ENCODE measurements at places on chromosomes 2 and 18.

DNA sequence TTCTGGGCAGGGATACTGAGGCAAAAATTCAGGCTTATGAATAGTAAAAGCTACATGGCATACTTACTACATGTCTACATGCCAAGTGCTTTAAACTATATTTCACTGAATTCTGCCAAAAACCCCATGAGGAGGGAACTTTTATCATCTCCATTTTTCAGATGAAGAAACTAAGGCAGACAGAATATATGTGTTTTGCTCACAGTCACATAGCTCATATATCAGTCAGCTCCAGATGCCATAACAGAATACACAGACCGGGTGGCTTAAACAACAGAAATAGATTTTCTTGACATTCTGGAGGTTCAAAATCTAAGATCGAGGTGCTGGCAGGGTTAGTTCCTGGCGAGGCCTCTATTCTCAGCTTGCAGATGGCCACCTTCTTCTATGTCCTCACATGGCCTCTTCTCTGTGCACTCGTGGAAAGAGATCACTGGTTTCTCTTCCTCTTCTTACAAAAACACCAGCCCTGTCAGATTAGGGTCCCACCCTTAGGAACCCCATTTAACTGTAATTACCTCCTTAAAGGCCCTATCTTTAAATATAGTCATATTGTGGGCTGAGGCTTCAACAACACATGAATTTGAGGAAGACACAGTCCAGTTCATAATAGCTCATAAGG, 27.1 kb upstream of the CREB1 start:
- no peak for ATAC-seq

DNA sequence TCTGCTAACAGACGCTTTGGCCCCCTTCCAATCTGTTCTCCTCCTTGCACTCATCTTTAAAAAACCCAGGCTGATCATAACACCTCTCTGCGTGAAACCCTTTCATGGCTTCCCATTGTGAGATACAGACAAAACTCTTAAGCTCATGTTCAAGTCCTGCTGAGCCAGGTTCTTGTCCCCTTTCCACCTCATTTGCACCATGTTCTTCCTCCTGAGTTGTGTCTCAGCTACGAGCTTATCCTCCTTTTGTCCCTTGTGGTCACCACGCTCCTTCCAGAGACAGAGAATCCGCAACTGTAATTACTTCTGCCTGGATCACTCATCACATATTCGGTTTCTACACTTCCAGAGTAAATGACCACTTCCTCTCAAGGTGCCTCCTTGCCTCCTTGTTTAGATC, 238.8 kb downstream of the ACTR3 start:
- no peak for ATAC-seq

- ATAC-seq: no peak
These were observed 204.9 kb upstream of the CYRIA start for GRCh38 chr2:16870491-16871076.

- no peak for ATAC-seq
These were observed 469.9 kb upstream of the NRP2 start for GRCh38 chr2:205212357-205212756.

DNA sequence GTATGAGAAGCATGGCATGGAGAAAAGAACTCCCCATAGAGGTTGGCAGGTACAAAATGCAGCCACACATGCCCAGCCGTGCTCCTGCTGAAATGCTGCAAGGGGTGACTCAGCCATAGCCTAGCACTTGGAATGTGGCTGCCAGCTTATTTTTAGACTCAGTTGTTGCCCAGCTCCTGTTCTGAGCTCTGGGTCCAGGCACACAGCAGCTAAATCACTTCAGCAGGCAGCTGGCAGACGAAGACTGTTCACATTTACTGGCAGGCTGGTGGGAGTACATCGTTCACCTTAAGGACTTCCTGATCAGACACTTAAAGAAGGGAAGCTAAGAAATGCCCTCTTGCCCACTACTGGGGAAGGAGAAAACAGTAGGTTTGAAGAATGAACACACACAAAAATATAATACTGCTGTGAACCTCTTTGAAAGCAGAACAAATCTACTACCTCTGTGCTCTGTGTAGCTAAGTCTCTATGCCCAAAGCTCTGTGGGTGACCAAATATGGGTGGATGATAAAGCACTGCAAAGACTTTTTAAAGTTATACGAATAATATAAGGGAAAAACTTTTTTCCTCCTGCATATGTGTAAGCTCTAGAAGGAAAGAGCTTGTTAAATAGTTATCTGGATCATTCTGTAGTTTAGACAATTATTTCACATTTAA, 146.1 kb downstream of the LNPK start:
- peak; percentile 98 for ATAC-seq

GRCh38 chr2:215052404-215052803, 86.0 kb downstream of the ABCA12 start:
- ATAC-seq: no peak

DNA sequence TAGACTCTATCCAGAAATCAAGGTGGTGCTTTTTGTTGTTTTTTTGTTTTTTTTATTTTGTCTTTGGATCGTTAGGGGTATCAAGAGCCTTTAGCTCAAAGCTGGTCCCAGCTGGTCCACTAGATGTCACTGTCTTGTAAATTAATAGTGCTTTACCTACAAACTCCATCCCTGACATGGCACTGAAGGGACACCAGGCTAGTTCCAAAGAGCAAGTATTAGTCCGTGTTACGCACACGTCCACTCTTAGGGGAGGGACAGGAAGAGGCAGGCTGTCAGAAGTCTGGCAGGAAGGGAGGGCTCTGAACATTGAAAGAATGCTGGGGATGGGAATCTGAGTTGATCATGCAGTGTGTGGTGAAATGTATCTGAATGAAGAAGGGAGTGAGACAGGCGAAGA, 85.9 kb upstream of the CCBE1 start:
- ATAC-seq: peak; percentile 80

GRCh38 chr2:109194620-109194937, 65.6 kb downstream of the SH3RF3 start:
- ATAC-seq: no peak

DNA sequence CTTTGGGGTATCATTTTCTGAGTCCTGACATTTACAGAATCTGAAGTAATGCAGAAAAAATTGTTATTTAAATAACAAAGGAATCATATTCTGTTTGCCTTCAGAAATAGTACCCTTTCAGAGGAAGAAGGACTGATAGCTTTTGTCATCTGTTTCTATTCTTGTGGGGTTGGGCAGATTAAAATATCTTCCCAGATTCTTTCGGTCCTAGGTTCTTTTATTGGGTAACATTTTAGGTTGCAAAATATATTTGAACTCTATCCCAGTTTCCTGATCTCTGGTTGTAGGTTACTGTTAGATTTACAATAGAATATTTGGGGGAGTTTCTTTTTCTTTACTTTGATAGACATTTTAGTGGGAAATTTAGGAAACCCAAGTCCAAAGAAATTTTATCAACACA, 550.5 kb downstream of the SPAG16 start:
- no peak for ATAC-seq

DNA sequence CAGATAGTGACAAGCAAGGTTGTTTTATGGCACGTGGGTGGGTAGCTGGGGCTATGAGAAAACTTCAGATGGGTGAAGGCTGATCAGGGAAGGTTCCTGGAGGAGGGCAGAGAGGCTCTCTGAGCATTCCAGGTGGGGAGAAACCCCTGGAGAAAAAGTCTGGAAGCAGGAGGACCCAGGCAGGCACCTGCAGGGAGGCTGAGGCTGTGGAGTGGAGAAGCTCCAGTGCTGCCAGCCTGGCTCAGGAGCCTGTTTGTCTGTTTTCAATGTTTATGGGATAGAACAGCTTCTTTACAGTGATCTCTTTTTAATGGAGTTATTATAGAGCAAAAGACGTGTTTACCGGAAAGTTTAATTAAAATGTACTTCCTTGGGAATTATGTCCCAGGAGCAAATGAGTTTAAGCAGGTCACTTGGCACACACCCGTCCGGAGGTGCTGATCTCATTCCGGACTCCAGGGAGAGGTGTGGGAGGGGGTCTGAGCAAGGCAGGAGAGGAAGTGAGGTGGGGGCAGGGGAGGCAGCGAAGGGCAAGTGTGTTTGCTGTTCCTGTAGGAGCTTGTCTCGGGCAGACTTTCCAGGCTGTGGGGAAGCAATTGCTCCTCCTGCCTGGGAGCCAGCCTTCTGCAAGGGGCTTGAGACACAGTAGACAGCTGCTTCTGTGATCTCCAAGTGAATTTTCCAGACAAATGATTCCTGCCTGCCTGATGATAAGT, 239.5 kb downstream of the MYCN start:
- ATAC-seq: no peak

DNA sequence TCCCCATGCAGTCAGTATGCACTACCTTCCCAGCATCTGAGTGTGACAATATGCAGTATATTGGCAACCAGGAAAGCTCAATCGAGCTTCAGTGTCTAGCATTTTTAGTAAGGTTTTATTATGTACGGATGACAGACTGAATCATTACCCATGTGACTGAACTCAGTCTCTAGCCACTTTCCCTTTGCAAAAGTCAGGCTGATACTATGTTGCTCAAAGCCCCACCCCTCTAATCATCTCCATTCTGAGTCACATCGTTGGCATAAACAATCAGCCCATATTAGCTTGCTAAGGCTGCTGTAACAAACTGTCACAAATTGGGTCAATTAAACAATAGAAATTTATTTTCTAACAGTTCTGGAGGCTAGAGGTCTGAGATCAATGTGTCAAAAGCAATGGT, 25.8 kb upstream of the SRD5A2 start:
- ATAC-seq: no peak

DNA sequence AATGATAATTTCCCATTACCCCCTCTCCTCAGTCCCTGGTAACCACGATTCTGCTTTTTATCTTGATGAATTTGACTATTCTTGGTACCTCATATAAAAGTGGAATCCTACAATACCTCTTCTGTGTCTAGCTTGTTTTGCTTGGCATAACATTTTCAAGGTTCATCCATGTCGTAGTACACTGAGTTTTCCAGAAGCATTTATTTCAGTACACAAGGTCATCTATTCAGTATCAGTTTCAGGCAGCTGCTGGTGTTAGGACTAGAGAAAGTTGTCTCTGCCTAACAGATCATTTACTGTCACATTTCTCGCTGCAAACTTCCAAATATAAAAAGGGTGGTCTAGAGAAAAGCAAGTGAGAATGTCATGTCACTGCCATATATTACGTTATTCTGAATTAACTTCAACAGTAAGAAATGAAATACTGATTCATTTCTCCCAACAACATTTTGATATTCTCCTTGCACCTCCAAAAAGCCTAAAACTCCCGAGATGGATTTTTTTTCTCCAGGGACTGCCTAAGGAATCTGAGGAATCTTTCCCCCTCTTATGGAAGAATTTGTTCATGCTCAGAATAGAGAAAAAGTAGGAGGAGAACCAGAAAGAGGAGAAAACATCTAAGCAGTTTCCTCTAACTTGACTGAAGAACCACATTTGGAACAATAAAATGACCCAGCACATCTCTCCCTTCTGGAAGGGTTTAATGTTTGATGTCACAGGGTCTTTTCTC, 36.0 kb downstream of the CDK15 start:
- ATAC-seq: no peak

GRCh38 chr2:218557941-218558340, 10.2 kb downstream of the USP37 start:
- ATAC-seq: no peak

DNA sequence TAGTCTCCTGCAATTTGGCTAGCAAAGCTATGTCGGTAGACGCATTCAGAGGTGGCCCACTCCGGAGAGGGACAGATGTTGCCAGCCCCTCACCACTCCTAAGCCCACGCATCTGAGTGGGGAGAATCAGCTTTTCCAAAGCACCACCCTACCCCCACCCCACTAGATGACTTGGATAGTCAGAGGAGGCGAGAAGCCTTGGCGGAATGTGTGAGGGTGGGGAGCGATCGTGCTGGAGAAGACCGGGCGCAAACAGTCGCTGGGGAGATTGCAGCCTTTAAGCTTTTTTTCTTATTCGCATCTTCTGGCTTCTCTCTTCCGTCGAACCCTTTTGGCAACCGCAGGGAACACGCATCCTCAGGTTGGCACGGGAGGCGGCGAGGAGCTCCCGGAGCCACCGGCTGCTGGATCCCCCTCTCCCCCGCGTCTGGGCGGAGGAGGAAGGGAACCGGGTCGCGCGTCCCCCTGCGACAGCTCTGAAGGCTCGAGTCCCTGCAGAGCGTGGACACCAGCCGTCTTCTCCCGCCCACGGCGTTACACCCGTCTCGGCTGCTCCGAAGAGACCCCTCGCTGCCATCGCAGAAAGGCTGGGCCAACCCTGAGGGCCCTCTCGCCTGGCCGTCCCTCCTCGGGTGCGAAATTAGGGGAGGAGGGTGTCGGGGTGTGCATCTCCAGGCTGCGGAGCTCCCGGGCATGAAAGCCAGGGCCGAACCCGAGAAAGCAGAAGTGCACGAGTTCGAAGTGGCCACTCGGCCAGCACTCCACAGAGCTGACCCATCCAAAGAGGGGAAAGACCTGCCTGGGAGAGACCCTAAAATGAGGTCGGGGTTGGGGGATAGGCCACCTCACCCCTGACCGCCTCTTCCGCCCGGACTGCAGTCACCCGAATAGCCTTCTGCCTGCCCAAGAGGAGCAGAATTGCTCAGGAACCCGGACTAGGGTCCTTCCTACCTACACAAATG, 12.2 kb downstream of the EVX2 start:
- no peak for ATAC-seq

DNA sequence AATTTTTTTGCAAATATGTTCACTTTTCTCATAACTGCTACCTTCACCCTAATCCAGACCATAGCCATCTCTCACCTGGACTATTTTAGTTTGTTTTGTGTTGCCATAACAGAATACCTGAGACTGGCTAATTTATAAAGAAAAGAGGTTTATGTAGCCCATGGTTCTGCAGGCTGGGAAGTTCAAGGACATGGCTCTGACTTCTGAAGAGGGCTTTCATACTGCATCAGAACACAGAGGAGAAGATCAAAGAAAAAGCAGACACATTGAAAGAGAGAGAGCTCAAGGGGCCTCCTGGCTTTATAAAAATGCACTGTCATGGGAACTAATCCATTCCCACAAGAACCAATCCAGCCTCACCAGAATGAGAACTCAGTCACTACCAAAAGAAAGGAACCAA, 25.0 kb upstream of the DDX18 start:
- ATAC-seq: no peak

GRCh38 chr2:45616658-45617411, 5.8 kb upstream of the SRBD1 start:
- ATAC-seq: no peak

GRCh38 chr2:66577321-66578053, 142.6 kb downstream of the MEIS1 start:
- ATAC-seq: no peak

DNA sequence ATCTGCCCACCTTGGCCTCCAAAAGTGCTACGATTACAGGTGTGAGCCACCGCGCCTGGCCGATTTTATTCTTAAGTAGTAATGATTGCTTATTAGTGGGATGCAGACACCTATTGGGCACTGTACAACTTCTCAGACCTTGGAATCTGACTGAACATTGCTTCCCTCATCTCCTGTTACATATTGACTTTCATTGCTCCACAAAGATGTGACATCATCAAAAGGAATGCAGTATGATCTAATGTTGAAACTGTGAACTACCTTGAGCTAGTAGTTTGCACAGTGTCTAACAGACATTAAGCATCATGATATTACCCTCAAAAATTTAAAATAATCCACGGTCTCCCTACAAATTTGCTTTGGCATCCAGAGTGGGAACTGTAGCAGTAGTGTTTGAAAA, 109.8 kb upstream of the SIX2 start:
- peak; percentile 77 for ATAC-seq

- no peak for ATAC-seq
These were observed 684.0 kb upstream of the ZEB2 start for GRCh38 chr2:145203891-145204290.
